CD4-positive, alpha-beta T cell treated with Interleukin-6 at 100 ng/mL for 8 hours (primary cell): ENCODE measurements at places on chromosomes 12 and 14.

DNA sequence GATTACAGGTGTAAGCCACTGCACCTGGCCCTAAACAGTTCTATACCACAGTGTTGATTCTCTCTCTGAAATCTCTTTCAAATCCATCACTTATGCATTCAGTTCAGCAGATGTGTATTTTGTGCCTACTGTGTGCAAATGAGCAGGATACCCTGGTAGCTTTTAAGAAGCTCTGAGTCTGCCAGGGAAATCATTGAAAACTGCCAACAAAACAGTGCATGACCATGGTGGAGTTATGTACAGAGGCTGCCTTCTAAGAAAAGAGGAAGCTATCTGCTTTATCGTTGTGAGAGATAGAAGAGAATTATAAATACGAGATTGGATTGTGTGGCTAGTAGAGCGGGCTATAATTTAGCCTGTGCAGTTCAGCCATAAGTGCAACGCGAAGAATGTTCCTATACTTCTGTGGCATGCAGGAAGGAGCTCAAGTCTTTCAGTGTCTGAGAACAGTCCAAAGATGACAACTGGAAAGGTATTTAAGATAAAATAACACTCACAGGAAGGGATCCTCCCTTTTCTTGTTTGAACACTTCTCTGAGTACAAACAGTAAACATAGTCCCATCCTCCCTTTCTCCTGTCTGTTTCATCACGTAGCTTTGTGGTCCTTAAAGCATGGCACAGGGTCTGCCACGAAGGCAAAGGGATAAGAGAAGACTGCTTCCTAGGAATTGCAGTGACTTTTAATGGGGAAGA, 4.3 kb downstream of the DIP2B start:
- DNase-seq, result no peak

DNA sequence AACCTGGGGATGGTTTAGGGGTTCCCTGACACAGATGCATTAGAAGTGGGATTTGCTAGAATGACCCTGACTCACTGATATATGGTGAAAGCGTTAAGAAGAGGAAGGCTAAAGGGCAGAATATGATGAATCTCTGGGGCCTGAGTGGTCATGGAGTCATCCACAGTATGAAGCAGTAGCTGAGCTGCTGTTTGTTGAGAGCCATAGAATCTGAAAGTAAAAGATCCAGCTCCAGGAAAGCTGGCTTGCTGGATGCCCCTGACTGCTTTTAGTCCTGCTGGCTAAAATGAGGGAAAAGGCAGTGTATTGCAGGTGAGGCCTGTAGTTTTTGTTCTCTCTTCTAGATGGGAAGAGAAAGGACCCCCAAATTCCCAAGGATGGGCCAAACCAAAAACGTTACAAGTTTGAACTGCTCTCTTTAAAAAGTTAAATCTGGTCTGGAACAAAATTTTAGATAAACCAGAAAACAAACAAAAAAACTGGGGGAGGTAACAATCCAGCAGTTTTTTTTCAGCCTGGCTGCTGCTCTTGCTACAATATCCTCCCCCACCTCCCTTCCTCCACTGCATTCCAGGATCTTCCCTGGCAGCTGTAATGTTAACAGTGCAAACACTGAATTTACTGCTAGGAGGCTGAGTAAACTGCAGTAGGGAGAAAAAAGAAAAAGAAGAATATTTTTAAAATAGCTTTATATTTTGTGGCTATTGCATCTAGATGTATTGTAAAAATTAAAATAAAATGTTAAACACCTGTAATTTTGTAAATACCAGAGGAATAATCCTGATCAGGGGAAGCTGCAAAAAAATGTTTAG, 16.5 kb downstream of the SEL1L start:
- no peak for DNase-seq

DNA sequence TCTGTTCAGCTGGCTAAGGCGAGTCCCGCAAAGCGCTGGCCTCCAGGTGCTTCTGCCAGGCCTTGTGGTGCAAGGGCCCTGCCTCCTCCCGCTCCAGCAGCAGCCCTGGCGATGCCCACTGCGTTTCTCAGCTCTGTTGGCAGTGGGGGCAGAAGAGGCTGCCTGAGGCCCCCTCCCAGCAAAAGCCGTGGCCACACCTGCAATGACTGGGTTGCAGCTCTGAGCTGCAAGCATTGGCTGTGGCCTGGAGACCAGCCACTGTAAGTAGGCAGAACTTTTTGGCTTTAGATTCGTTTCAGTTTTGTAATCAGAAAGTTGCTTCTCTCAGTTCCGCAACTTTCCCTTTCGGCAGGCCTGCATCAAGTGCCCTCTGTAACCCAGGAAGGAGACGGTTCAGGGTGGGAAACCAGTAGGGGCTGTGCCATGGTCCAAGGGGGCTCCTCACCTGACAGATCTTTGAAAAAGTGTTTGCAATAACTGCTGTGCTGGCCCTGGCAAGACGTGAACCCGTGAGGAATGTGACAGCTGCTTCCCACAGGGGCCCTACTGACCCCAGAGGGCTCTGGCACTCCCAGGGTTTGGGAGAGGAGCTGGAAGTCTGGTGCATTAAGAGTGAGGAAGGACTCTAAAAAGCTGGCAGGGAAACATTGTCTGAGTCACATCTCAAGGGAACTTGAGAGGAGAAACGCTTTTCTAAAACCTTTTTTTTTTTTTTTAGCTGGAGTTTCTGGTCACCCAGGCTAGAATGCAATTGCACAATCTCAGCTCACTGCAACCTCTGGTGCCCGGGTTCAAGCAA, 54.5 kb upstream of the MAX start:
- DNase-seq, result no peak

GRCh38 chr12:95368931-95369330, 105.0 kb upstream of the METAP2 start:
- no peak for DNase-seq

- no peak for DNase-seq
These were observed 2.1 kb downstream of the ITPK1 start for GRCh38 chr14:93113678-93114067.

GRCh38 chr12:66976526-66976925, 292.6 kb upstream of the CAND1 start:
- no peak for DNase-seq

- DNase-seq, result no peak
These were observed 194.5 kb upstream of the GZMB start for GRCh38 chr14:24828486-24828885.

DNA sequence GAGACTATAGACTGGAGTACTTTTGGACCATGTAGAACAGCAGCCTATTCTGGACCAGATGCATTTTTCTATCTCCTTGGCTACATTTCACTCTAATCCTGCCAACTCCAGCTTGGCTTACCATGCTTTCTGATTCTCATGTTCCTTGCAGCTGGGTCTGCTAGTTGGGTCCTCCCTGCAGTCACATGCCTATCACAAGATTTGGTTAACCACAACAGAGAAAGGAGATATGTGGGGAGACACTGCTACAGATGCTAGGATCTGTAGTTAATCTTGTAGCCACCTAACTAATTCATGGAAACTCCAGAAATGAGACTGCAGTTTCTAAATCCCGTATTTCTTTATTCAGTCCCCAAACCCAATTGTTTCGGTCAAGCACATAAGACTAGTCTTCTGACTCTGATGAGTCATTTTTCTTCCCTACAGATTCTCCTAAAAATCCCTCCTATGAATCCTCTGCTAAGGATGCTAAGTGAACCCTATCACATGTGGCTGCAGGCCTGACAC, 410.6 kb downstream of the DAD1 start:
- no peak for DNase-seq

DNA sequence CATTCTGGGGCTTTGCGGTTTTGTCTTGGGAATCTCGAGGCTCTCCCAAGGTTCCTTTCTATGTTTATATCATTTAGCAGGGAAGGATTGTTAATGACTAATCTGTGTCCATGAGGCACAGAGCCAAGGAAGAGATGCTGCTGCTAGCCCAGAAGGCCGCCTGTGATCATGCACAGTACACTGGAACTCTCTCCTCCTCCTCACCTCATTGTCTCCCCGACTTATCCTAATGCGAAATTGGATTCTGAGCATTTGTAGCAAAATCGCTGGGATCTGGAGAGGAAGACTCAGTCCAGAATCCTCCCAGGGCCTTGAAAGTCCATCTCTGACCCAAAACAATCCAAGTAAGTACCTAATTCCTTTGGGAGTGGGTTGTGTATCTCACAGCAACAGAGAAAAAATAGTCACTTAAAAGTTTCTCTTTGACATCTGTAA, at the start of gene NR1H4:
Gene NR1H4 (plus strand): TSS at position 151 of the 435 bp plus-strand sequence. CDS start 19,458 bp downstream, outside the sequence.
- DNase-seq, result no peak

GRCh38 chr12:105823810-105824209, 314.9 kb downstream of the NUAK1 start:
- no peak for DNase-seq

DNA sequence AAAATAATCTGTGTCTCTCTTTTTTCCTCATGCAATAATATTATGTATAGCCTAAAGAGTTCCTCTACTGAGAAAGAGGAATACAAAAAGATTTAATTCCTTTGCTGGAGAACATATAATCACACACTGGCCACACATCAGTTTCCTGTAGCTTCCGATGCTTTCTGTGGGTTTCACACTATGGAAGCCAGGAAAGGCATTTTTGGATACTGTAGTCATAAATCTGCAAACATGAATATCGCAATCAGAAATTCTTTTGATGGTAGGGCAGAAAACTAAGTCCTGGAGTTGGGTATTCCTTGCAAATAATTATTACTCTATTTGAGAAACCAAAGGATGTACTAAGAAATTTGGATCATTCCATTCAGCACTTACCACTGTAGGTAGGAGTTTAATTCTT, 260.0 kb downstream of the ACSS3 start:
- DNase-seq, result no peak

GRCh38 chr12:66674495-66675122, 4.3 kb downstream of the GRIP1 start:
- no peak for DNase-seq

- no peak for DNase-seq
These were observed 35.7 kb upstream of the ACTN1 start for GRCh38 chr14:69014829-69015259.

- DNase-seq, result no peak
These were observed 36.6 kb downstream of the GPR135 start for GRCh38 chr14:59428581-59429012.
